Germinal center (tissue), 1 donor: ENCODE measurements at places on chromosomes 6 and 20.

- no peak for DNase-seq
Observed at GRCh38 chr6:68458447-68458846, 176.6 kb upstream of the ADGRB3 start.

GRCh38 chr6:32413427-32414047, 6.6 kb upstream of the BTNL2 start:
- peak; percentile 74 for DNase-seq

DNA sequence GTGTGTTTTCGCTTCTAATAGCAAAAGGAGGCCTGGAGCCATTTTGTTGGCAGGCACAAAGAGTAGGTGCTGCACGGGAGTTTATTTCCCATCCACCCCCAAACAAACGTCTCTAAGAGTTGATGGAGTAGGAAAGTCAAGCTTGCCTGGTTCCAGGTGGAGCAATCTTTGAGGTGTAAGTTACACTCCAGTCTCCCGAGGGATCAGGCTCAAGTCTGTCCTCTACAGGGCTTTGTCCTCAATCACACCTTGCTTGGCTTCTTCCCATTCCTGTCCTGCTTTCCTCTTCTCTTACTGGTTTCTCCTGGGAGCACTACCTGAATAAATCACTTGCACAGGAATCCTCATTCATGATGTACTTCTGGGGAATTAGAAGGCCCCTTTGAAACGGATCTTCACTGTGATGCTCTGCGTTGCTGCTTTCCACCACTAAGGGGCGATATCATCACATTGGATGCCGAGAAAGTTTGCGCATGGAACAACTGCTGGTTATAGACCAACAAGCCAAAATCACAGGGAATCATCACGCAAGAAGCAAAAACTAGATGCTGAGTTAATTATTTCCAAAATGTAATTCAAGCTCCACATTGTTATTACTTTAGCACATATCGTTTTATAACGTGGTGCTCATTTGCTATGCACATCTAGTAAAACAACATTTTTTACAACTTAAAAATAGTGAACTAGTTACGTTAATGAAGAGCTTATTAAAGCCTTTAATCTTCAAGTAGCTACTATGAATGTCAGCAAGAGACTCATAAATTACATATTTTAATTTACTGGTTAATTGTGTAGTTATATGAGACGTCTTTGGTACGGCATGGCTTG, 156.8 kb downstream of the DNAH8 start:
- DNase-seq = peak; percentile 46

DNA sequence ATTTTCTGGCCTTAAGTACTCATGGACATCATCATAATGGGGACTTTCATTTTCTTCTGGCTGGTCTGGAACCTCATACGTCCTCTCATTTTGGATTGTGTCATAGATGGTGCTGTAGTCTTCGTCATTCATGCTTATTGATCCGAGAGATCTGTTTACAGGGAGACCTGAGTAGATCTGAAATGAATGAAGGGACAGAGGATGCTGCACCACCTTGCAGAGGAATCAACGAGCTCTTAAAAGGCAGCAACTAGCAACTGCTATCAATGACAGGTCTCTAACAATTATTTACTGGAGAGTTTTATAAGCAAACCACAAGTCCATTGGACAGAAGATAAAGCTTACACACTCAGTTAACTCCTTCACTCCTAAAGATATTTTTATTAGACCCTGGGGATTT, 49.7 kb upstream of the ENPP4 start:
- DNase-seq = no peak

DNA sequence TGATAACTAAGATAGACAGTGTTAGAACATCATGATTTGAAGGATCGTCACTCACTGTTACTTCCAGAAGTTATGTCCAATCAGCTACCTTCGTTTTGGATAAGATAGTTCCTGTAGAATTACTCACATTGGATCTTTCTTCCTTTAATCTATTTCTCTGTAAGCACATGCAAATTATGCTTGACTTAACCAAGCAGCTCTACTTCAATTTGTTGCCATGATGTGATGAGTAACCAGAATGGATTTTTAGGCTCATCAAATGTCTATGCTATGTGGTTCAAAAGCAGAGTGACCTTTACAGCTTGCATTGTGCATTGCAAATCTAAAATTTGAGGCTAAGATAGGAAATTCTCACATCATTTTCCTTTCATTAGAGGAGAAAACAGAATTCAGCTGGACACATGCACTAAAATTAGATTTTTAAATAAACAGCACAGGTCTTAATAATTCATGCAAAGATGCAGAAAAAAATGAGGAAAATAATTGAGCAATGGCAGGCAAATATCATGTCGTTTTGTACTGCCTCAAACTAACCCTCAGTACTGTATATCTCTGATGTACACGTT, 76.7 kb upstream of the ZFP64 start:
- no peak for DNase-seq

DNA sequence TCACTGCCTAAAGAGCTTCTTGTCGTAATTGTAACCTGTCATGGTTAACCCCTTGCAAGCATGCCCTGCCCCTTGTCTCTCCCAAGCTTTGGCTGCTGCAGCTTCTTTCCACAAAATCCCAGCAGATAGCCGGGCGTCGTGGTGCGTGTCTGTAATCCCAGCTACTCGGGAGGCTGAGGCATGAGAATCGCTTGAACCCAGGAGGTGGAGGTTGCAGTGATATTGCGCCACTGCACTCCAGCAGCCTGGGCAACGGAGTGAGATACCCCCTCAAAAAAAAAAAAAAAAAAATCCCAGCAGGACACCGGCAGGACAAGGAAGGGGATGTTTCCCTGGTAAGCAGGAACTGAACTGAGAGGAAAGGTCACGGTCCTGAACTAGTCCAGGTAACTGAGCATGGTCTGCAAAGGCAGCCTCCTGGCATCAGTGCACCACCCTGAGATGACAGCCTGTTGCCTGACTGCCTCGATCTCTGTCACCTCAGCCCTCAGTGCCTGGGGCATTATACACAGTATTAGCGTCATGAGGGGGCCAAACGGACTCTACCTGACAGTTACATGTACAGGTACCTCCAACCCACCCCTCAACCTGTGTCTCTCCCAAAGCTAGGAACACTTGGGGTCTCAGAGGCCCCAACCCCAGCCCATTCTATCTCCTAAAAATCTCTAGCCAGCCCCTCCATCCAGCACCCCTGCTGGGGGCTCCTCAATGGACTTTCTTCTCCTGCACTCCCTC, 1.8 kb downstream of the LZTS3 start:
- DNase-seq = no peak

GRCh38 chr20:52837378-52837777, 134.8 kb upstream of the TSHZ2 start:
- DNase-seq = no peak

DNA sequence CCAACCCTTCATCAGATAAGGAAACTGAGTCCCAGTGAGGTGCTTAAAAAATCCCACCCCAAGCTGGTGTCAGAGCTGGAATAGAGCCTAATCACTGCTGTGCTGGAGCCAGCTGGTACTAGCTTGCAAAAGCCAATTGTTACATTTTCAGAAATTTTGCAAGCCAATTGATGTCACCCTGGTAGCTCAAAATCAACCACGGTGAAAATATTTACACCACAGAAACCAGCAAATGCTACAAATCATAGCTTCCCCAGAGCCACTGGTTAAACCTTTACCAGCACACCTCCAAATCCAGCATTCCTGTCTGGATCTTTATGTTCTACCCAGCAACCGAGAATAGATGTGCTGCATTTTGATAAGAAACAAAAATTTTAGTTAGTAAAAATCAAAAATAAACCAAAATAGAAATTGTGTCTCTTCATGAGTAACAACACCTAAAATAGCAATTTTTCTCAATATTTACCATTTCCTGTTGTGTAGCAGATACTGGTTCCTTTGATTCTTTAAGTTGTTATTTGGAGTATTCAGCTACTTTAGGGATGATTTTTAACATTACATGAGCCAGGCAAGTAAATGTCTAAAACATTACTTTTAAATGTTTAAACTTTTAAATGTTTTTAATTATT, 7.2 kb upstream of the LCA5 start:
- DNase-seq = no peak

- no peak for DNase-seq
Observed at GRCh38 chr20:33070111-33071053, 9.1 kb upstream of the BPIFB4 start.

DNA sequence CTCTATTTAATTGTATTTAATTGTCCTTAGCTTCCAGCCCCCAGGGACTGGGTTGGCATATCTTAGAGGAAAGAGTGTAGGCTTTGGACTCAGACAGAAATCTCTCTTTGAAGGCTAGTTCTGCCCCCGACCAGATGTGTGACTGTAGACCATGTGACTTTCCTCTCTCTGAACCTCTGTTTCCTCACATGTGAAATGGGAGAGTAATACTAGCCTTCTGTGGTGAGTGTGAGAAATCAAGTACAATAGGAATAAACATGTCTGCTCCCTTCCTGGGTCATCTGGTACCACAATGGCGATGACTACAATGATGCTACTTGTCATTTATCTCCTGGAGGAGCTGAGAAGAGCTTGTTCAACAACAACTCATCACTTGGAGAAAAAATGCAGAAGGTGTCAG, 179.9 kb downstream of the LRFN2 start:
- no peak for DNase-seq

DNA sequence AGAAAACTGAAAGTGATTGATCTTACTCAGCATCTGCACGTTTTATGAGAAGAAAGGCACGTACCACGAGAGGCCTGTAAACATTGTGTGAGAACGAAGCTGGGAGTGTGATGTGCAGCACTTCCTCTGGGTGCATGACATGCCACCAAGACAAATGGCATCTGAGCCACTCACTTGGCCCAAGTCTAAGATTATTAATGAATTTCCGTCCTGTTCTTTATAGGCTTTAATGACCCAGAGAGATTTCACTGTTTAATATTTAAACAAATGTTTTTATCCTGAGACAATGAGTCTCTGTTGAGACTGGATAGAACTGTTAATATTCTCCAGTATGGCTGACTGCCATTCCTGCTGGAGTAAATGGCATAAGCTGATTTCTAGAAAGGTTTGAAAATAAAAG, 172.6 kb upstream of the PHACTR1 start:
- no peak for DNase-seq

- DNase-seq = no peak
Observed at GRCh38 chr6:5617179-5617578, 355.9 kb downstream of the FARS2 start.

GRCh38 chr6:56770011-56770520, 127.4 kb upstream of the DST start:
- no peak for DNase-seq

GRCh38 chr6:167046861-167047495, 47.8 kb downstream of the CEP43 start:
- DNase-seq = peak; percentile 27

- DNase-seq = no peak
Observed at GRCh38 chr20:41334036-41334435, 6.6 kb upstream of the LPIN3 start.

- DNase-seq = no peak
Observed at GRCh38 chr6:42104804-42105125, 37.7 kb downstream of the C6orf132 start.

- DNase-seq = no peak
Observed at GRCh38 chr20:34458631-34459030, 57.6 kb upstream of the DYNLRB1 start.

DNA sequence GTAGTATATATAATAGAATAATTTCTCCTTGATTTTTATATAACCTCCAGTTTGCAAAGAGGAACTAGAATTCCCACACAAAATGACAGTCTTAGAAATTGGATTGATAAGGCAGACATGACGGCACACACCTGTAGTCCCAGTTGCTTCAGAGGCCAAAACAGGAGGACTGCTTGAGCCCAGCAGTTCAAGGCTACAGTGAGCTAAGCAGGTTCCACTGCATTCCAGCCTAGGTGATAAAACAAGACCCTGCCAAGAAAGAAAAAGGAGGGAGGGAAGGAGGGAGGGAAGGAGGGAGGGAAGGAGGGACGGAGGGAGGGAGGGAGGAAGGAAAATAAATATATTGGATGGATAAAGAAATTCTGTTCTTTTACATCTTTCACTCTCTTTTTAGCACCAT, 77.6 kb upstream of the SASH1 start:
- DNase-seq = no peak

GRCh38 chr6:109456111-109456583, 575 bp upstream of the MICAL1 start:
- peak; percentile 17 for DNase-seq

GRCh38 chr6:158737710-158738615, 81.2 kb downstream of the EZR start:
- DNase-seq = no peak

GRCh38 chr6:144012534-144012933, 4.5 kb upstream of the PLAGL1 start:
- no peak for DNase-seq

DNA sequence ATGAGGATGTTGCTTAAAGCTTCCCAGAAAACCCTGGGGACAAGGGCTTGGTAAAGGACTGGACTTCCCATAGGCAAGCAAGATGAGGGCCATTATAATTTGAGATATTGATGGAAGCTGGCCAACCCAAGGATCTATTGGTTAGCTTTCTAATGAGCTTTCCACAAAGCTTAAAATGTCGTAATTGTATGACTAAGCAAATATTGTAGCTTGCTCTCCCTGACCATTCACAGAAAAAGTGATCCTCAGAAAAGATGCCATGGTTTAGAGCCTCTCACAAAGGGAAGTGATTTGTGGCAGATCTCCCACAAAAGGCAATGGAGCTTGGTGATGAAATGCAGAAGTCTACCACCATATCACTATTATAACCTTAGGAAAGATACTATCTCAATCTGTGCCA, 13.6 kb downstream of the IL17F start:
- DNase-seq = no peak

- no peak for DNase-seq
Observed at GRCh38 chr6:106249658-106250057, 75.9 kb downstream of the ATG5 start.

- DNase-seq = no peak
Observed at GRCh38 chr20:1362484-1362883, 30.4 kb downstream of the FKBP1A start.

DNA sequence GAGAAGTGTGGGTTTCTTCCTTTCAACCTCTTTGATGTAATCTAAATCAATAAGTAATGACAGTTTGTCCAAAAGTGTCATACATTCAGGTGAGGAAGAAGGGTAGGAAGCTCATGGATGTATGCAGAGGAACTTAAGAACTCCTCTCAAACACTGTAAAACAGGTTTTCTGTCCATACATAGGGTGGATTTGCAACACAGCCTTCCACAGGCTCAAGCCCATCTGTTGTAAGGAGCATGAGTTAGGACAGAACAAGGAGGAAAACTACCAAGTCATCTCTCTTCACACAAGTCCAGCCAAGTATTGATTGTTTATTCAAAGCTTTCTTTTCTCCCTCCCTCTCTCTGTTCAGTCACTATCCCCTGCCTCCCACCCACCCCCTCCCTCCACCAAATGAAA, 49.0 kb upstream of the CDYL start:
- no peak for DNase-seq

- no peak for DNase-seq
Observed at GRCh38 chr20:19867940-19868371, 109.9 kb downstream of the RIN2 start.

DNA sequence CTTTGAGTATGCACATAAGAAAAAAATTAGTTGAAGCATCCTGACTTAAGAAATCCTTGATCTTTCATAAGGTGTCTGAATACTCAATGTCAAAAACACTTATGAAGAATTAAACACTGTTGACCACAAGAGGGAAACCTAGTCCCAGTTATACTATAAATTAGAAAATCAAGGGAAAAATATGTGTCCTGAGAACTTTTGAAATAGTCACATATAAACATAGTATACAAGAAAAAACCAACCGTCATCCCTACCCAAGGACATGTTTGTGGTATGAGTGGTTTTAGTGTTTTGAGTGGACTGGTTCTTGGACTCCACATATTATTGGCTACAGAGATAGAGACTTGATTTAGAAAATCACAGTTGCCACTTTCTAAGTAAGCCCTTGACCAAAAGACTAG, 7.6 kb upstream of the HLA-DRA start:
- DNase-seq = peak; percentile 33

GRCh38 chr6:31851485-31851832, 11.2 kb downstream of the NEU1 start:
- DNase-seq = no peak
